ENCODE measurements at places on chromosomes 13 and 19.

DNA sequence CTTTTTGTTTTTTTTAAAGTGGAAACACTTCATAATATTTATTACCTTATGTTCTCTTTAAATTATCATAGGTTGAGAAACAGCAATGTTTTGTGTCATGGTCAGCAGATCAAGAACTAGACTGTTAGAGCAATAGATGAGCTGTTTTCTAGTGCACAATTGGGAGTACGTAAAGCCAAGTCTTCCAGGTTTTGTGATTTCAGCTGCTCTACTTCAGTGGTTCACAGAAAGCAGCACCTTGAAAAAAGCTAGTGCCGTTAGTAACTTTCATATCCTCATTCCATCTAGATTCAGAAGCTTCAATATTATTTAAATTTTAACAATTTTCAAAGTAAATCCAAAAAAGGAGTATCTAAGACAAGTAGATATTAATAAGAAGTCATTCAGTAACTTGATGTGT is 1.9 kb downstream of the GPR18 start:
- no peak for DNase-seq

GRCh38 chr13:63542770-63543169 is 2127.1 kb upstream of the PCDH20 start:
- no peak for DNase-seq

DNA sequence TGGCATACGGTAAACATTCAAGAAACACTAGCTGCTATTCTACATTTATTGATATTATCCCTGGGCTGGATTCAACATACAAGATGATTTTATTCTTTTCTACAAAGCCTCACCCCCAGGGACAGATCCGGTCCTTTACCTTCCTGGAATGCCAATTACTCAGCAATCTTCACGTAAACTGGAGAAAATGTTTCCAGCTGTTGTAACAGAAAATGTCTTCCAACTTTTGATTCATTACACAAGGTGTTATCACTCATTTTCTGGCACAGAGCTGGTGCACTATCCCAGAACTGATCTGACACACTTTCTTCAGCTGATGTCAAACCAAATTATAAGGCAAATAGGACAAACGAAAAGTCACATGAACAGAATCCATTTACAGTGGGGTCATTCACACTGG is 33.1 kb downstream of the DCLK1 start:
- DNase-seq, result no peak

DNA sequence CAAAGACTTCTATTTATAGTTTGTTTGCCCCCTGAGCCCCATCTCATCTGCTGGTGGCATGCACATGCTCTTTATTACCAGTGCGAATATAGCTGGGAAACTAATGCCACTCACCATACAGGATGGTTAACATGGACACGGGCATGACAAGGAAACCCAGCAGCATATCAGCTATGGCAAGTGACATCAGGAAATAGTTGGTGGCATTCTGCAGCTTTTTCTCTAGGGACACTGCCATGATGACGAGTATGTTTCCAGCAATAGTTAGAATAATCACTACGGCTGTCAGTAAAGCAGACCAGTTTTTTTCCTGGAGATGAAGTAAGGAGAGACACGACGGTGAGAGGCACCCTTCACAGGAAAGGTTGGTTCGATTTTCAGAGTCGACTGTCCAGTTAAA is 1.5 kb downstream of the HTR2A start:
- DNase-seq, result no peak

DNA sequence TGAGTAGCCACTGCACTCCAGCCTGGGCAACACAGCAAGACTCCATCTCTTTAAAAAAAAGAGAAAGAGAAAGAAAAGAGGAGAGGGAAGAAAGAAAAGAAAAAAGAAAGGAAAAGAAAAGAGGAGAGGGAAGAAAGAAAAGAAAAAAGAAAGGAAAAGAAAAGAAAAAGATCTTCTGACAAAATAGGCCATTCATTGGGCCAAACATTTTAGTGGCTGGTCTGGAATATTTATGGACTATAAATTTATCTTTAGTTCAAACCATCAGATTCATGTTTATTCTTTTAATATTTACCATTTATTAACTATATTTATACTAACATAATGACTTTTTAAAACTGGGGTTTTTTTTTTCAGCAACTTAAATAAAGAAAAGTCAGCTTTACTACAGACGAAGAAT is 85.6 kb upstream of the KLF5 start:
- no peak for DNase-seq

Measured in amygdala (tissue), 56 donors.